ENCODE measurements at places on chromosomes 13 and 19.

DNA sequence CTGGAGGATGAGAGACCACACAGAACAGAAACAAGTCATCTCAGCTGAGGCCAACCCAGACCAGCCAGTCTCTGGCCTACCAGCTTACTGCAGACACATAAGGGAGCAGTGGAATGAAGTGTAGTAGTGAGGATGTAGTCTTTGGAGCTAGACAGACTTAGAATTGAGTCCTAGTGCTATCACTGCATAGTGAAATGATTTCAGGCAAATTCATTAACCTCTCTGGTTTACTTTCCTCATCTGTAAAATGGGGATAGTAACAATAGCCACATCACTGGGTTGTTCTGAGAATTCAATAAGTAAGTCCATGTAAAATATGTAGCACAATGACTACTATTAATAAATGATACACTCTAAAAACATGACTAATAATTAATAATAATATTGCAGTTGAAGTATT is 383.8 kb downstream of the DLEU7 start:
- no peak for DNase-seq

DNA sequence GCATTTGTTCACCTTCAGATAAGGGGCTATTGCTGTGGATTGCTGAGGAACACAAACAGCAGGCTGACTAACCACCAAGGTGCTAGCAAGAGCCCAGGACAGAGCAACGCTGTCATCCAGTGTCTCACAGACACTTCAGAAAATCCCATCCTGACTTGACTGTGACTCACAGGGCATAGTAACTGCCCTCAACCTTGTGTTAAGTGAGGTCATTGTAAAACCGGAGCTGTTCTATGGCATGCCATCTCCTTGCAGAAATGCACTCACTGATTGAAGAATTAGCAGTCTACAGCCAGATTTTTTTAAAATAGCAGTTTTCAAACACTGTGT is 51.1 kb downstream of the TNFRSF19 start:
- DNase-seq, result no peak

GRCh38 chr13:94119360-94119936 is 360.0 kb downstream of the DCT start:
- no peak for DNase-seq

GRCh38 chr13:33797622-33798021 is 20.3 kb upstream of the RFC3 start:
- no peak for DNase-seq

- DNase-seq, result peak; percentile 78
Measured at GRCh38 chr13:98930151-98930591, 47.7 kb downstream of the DOCK9 start.

DNA sequence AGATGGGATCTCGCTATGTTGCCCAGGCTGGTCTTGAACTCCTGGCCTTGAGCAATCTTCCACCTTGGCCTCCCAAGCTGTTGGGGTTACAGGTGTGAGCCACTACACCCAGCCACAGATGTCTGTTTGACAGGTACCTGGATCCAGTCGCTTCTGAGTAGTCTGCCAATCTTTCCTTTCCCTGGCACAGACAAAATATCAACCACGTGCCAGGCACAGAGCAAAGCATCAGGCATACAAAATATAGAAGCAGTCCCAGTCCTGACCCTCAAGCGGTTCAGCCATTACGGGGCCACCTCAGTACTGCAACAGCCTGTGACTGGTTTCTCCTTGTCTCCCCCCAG is 3.8 kb downstream of the ELAVL1 start:
- no peak for DNase-seq

DNA sequence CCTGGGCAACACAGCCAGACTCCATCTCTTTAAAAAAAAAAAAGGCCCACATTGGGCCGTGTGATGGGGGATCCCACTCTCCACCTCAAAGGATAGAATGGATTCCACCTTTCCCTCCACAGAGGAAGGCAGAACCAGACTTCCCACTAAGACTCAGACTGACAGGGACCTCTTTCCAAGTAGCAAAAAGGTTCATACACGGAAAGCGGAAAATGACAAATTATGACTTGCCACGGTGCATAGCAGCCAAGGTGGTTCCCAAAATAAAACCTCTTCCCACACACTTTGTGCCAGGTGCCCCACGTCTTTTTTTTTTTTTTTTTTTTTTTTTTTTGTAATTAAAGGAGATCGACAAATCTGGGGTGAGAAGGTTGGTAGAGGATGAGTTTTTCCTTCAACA is 14.4 kb upstream of the TTYH1 start:
- DNase-seq, result no peak

DNA sequence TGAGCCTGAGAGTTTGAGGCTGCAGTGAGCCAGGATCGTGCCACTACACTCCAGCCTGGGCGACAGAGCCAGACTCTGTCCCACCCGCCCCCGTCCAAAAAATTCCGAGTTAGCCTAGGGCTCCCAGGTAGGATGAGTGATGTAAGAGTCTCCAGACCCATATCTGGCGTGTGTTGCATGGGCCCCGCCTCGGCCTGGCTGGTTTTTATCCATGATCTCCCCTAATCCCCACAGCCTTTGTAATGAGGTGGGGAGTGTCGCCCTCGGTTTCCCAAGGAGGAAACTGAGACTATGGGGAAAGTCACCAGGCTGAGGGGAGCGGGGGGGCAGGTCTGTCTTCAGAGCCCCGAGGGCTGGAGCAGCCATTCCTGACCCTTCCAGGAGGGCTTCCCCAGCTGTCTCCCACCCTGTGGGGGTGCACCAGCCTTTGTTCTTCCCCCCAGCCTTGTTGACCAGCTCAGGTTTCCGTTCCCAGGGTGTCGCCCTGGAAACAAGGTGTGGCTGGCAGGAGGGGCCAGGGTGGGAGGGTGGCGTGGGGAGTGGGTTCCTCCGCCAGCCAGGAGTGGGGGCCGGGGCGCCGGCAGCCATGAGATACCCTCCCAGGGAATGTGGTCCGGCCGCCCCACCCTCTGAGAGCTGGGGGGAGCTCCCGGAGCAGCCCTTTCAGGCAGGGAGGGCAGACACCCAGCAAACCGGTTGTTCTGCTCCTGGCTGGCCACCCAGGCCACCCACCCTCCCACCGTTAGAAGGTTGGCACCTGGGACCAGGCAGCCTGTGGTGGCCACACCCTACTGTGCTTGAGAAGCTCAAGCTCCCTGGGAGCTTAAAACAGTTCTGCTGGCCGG is 11.5 kb downstream of the MYH14 start:
- no peak for DNase-seq

- DNase-seq, result no peak
Measured at GRCh38 chr19:4081441-4082129, 14.9 kb upstream of the ZBTB7A start.

DNA sequence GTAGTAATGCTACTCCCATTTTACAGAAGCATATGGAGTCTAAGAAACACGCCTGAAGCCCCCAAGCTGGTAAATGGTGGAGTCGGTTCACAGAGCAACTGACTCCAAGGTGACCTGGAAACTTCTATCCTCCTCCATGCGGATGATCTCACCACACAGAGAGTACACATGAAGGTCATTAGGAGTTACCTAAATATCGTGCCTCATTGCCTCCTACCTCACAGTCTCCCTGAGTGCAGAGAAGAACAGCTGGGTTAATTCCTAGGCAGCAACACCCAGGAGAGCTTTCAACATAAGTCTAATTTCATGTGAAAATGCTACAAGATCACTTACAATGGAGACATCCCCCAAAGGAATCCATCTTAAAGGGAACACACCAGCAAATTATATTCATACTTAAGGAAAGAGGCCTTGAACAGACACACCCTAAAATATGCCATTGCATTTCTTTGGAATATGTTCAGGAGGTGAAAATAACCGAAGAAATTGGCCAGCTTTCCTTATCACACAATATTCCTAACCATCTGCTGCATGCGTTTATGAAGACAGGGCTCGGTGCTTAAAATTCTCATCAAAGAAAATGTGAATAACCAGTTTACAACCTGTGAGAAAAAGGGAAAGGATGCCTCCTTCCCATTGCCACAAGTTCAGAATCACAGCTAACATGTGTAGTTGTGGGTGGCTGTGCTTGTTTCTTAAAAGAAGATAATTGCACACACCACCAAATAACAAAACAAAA is 203.6 kb upstream of the NBEA start:
- DNase-seq, result no peak

GRCh38 chr13:42899266-42899665 is 92.8 kb downstream of the EPSTI1 start:
- DNase-seq, result no peak

- no peak for DNase-seq
Measured at GRCh38 chr13:102984210-102984609, 82.0 kb downstream of the SLC10A2 start.

GRCh38 chr13:101262306-101262705 is 154.0 kb downstream of the NALCN start:
- DNase-seq, result no peak

- no peak for DNase-seq
Measured at GRCh38 chr19:3775831-3776230, 3.8 kb upstream of the RAX2 start.

- no peak for DNase-seq
Measured at GRCh38 chr19:38162632-38163031, 61.4 kb downstream of the DPF1 start.

- no peak for DNase-seq
Measured at GRCh38 chr13:76797361-76797760, 88.8 kb downstream of the KCTD12 start.

DNA sequence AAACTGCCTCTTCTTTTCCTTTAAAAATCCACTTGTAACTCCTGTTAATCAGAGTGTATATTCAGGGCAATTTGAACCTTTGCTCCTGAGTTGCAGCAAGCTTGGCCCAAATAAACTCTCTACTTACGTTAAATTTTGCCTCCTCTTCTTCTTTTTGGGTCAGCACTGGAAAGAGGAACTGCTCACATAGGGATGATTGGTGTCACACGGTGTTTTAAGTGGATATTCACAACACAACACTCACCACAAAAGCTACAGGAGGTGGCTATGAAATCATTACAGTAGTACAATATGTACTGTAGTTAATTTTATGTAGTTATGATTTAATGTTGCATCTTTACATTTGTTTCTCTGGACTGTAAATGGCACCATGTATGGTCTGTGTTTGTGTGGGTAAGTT is 96.8 kb upstream of the DOCK9 start:
- no peak for DNase-seq

DNA sequence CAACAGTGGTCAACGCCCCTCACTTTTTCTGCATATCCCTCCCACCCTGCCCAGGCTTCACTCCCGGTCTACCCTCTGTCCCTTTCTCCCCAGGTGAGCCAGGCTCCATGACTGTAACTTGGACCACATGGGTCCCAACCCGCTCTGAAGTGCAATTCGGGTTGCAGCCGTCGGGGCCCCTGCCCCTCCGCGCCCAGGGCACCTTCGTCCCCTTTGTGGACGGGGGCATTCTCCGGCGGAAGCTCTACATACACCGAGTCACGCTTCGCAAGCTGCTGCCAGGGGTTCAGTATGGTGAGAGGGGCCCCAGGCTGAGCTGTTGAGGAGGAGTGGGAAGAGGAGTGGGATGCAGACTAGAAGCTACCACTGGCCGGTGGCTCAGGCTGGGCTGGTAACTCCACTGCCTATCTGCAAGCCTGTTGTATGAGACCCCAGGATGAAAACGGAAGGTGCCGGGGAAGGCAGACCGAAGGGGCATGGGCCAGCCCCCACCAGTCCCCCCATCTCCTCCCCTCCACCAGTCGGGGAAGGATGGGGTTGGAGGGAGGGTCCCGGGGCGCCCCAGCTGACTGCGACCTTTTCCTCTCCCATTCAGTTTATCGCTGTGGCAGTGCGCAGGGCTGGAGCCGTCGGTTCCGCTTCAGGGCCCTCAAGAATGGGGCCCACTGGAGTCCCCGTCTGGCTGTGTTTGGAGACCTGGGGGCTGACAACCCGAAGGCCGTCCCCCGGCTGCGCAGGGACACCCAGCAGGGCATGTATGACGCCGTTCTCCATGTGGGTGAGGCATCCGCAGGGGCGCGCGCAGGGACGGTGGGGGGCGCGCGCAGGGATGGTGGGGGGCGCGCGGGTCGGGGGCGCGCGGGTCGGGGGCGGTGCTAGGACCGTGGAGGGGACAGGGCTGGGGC is 14.4 kb downstream of the ACP7 start:
- peak; percentile 73 for DNase-seq

DNA sequence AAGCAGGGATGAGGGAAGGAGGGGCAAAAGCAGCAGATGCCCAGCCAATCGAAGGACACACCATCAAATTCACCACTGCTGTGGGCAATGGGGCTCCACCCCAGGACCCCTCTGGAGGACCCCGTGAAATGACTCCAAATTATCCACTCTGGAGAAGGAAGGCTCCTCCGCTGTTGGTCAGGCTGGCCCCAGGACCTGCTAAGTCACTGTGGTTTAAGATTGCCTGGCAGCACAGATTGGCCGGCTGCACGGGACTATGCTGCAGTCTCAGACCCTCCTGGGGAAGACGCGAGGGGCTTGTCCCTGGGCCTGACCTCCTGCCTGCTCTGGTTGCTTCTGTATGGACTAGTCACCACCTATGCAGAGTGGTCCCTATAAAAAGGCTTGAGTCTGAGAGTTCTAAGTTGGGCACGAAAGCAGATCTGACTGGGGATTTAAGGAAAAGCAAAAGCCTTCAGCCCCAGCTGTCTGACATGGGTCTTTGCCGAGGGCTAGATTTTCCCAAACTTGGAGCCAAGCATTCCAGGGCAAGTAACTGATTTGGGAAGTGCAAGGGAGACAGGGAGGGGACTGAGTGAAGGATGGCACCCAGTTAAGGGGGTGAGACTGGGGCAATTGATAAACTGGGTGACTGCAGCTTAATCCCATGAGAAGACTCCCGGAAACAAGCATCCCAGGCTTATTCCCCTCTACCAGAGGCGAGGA is 91.7 kb downstream of the TSHZ3 start:
- no peak for DNase-seq

DNA sequence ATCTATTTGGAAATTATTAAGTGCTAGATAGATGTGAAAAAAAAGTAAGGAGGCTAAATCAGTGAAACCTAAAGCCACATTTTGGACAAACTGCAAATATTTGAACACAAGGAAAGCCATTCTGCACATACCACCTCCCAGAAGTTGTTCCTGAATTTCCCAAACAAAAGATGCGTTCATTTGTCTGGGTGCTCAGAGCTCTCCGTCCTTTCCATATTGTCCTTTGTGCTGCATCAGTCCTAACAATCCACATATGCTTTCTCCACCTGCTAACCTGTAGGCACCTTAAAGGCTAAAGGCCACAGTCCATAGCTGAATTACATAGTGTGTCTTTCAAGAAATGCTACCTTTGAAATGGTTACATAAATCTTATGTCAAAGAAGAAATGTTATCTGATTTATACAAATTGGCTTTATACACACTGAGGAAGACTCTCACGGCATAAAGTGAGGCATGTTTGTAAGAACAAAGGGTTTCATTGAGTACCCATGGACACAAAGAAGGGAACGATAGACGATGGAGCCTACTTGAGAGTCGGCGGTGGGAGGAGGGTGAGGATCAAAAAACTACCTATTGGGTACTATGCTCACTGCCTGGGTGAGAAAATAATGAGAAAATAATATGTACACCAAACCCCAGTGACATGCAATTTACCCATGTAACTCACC is 182.0 kb downstream of the RGCC start:
- DNase-seq, result no peak

GRCh38 chr19:5393088-5393487 is 52.5 kb upstream of the PTPRS start:
- no peak for DNase-seq

DNA sequence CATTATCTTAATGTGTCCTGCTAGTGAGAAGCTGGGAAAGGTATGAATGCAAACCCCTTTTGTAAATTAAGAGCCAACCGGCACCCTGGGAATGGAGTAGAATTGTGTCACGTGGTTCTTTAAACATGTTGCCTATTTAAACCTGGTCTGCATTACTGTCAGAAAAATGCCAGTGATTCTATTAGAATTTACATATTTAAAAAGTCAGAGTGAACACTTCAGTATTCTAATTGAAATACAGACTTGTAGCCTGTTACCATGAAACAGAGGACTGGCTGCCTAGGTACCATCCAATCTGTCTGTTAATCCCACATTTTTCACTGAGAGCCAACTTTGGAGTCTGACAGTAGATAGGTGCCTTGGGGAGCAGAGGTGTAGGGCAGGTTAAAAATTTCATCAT is 652.3 kb upstream of the ARGLU1 start:
- no peak for DNase-seq

Measured in posterior cingulate gyrus (tissue), 11 donors.